ENCODE measurements at places on chromosomes 11 and 22. TPM values are rescaled to one million over a fixed set of nuclear protein-coding genes. Genes with fewer than 3 reads are reported as not detected.

DNA sequence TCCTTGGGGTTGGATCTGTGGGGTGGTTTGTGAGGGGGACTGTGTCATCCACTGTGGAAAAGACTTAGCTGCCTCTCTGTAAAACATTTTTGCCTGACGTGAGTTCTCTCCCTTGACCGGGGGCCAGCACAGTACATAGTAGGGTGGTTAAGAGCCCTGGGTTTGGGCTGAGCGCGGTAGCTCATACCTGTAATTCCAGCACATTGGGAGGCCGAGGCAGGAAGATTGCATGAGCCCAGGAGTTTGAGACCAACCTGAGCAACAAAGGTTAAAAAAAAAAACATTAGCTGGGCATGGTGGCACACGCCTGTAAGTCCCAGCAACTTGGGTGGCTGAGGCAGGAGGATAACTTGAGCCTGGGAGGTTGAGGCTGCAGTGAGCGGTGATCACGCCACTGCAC lies 74.7 kb upstream of the WNT7B start:
- H3K4me1 ChIP-seq, result peaks cover 55% of the 10 kb centered on the region
- no peaks in the 10 kb centered on the region for H3K36me3 ChIP-seq

- no peak for DNase-seq
- H3K27ac ChIP-seq, result no peak overlapping the region
- H3K4me1 ChIP-seq, result no peaks in the 10 kb centered on the region
- no peak overlapping the region for H3K4me3 ChIP-seq
These were observed 25.5 kb downstream of the NNMT start for GRCh38 chr11:114321621-114322257.

FGF3 gene
- total RNA-seq, result not detected

DNA sequence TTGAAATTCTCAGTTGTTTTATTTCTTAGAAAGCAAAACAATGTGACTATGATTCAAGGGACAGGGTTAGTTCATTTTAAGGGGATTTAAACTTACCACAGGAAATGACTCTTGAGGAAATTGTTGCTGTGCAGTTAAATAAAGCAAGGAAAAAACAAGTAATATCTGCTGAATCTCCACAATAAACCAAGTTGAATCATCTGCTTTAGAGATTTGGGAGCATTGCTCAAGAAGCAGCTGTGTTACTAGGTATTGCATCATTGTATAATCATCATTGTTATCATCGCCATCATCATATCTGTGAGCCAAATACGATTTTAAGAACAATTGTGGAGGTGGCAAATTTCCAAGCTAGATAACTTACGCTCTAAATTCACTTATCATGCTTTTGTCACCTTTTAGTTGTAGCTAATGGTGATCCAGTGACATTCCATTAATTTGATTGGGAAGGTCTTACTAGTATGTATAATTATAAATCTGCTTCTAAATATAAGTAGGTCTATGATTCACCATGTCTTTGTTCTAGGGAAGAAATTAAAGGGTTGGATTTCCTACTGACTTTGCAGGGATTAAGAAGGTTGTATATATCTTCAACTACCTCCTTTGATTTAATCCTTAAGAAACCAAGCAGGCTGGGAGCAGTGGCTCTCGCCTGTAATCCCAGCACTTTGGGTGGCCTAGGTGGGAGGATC lies 19.9 kb downstream of the MMP10 start:
- H3K4me1 ChIP-seq, result no peaks in the 10 kb centered on the region
- H3K27me3 ChIP-seq, result no peaks in the 10 kb centered on the region
- H3K27ac ChIP-seq, result no peak overlapping the region
- no peak overlapping the region for H3K4me3 ChIP-seq
- no peaks in the 10 kb centered on the region for H3K36me3 ChIP-seq

GRCh38 chr22:25014896-25015755 lies 62.6 kb downstream of the KIAA1671 start:
- H3K27ac ChIP-seq, result no peak overlapping the region
- no peak overlapping the region for H3K4me3 ChIP-seq
- DNase-seq, result no peak
- H3K4me1 ChIP-seq, result no peaks in the 10 kb centered on the region
- peaks cover 6% of the 10 kb centered on the region for H3K36me3 ChIP-seq

DNA sequence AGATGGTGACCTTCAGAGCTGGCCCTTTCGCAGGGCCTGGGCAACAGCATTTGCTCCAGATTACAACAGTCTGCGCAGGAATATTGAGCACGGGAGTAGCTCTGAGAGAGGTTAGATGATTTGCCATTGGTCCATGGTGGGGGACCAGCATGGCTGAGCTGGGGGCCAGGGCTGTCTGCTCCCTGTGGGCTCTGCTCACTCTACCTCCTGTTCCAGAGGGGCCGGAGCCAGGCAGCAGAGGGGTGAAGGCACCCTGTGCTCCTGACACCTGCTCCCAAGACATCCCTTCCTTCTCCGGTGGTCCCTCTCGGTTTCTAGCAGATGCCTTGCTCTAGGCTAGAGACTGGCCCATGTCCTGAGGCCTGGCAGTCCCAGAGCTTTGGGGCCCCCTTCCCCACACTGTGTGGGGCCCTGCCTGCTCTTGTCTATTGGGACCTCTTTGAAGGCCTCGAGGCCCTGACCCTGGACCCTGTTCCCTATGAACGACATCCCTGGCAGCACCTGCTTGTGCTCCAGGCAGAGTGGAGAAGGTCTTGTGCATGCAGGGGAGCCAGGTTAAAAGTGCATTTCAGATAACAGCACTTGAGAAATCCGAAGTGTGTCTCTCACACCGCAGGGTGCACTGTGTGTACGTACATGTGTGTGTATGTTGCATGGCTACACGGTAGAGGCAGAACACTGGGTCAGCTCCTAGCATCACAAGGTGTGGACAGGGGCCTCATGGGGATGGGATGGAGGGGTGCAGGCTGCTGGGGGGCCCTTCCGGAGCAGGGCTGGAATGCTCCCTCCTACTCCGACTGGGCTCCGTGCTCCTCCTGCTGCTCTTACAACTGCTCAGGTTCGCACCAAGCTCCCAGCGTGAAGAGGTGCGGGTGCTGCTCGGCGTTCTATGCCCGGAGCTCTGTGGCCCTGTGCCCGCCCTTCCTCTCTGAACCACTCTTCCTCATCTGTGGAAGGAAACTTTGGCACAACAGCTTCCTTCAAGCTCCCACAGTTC lies 123.3 kb upstream of the B3GAT1 start:
- DNase-seq, result no peak
- H3K36me3 ChIP-seq, result no peaks in the 10 kb centered on the region
- no peaks in the 10 kb centered on the region for H3K27me3 ChIP-seq
- H3K27ac ChIP-seq, result no peak overlapping the region
- no peak overlapping the region for H3K4me3 ChIP-seq

GRCh38 chr22:19663821-19664355 lies 50.4 kb upstream of the SEPTIN5 start:
- H3K4me3 ChIP-seq, result no peak overlapping the region
- H3K27ac ChIP-seq, result no peak overlapping the region
- DNase-seq, result no peak
- H3K36me3 ChIP-seq, result no peaks in the 10 kb centered on the region
- H3K4me1 ChIP-seq, result no peaks in the 10 kb centered on the region

SLC22A9 gene
- total RNA-seq, result not detected

Measured in Peyer's patch (tissue), 4 donors.